WTC11 (cell line): ENCODE measurements at places on chromosomes 5 and 9. TPM values are rescaled to one million over a fixed set of nuclear protein-coding genes. Genes with fewer than 3 reads are reported as not detected.

DNA sequence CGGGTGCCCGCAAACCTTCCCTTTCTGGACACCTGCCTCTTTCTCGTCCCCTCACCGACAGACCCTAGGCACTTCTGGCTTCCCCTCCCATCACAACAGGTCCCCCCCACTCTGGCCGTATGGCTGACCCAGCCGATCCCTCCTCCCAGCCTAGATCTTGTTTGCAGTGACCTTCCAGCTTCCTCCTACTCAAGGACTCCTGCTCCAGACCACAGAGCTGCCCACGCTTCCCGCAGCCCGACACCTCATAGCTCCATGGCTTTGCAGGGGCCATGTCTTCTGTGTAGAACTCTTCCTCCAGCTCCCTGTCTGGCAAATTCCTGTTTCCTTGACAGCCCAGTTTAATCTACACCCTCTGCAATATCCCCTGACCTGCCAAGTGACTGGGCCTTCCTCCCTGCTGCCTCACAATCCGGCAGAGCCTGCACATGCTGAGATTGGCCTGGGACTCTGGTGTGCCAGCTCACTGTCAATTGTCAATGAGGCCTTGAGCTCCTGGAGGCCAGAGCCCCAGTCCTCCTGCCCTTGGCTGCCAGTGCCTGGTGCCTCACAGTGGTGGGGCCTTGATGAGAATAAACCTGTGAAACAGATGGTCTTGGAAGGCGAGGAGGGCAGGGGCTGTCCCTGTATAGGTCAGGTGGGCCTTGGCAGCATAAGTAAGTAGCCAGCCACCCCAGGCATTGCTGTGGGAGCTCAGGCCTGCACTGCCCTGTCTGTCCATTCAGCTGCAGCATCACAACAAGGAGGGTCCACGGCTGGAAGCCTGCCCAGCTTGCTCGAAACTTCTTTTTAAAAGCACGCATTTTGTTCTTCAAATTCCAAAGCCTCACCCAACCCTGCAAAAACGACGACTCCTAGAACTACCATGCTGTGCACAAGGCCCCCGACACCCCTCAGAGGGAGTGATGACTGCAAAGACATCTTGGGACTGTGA, 50.5 kb downstream of the GADD45G start:
- DNase-seq, result no peak

DNA sequence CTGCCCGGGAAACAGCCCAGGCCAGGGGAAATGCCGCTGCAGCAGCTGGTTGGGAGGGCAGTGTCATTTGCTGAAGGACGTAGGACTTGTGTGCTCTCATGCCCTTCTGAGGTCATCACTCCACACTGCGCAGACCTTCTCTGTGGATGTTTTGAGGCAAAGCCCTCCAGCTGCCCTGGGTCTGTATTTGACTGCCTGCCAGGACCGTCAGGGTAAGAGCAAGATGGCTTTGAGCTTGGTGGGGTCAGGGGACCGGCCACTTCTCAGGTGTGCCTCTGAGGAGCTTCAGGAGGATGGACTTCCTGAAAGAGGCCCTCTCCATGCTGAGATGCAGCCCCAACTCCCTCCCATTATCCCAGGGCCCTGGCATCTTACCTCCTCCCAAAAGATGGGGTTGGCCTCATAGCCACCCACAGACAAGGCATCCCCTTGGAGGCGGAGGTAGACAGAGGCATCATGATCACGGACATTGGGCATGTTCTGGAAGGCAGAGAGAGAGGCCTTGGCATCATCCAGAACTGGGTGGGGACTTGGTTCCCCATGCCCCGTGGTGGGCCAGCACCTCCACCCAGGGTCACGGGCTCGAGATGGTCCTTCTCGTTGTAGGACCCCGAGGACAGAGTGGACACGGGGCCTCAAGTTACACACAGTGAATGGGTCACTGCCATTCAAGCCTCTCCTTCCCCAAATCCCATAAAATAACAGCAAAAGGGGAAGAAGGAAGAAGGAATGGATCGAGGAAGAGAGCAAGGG, 19.4 kb downstream of the SARDH start:
- DNase-seq, result no peak

NFIB gene
- total RNA-seq, result 7.1 to 12.5 TPM (median 7.4 TPM) in 3 replicates

GOLM1 gene
- 75.1 to 81.8 TPM (median 77.3 TPM) in 3 replicates for total RNA-seq

NEUROG1 gene
- 0.13 to 0.18 TPM in 2 of 3 replicates, not detected in the other for total RNA-seq

ZNF618 gene
- 21.5 to 23.9 TPM (median 22.0 TPM) in 3 replicates for total RNA-seq
